ENCODE measurements at places on chromosomes 6 and 20.

GRCh38 chr6:37557645-37558114 is 58.0 kb upstream of the CCDC167 start:
- DNase-seq: no peak

- no peak for DNase-seq
Measured at GRCh38 chr6:166023273-166023989, 144.2 kb downstream of the TBXT start.

DNA sequence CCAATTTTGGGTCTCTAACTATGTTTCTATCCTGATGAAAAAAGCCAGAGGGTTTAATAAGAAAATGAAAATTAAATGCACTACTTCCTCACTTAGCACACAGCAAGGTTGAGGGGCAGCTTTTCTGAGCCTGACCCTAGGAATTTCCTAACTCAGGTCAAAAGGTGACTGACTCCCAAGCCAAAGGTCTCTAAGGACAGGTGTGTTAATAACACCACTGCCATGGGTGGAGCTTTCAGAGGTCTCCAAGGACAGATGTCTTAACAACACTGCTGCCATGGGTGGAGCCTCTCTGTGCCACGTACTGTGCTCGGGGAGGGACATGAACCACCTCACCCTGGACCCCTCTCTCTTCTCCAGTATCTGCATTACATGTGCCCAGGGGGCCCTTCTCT is 339.2 kb downstream of the PRKN start:
- no peak for DNase-seq

- DNase-seq: no peak
Measured at GRCh38 chr20:40966516-40967185, 62.0 kb upstream of the TOP1 start.

- no peak for DNase-seq
Measured at GRCh38 chr20:49559411-49560081, 8.4 kb downstream of the PTGIS start.

DNA sequence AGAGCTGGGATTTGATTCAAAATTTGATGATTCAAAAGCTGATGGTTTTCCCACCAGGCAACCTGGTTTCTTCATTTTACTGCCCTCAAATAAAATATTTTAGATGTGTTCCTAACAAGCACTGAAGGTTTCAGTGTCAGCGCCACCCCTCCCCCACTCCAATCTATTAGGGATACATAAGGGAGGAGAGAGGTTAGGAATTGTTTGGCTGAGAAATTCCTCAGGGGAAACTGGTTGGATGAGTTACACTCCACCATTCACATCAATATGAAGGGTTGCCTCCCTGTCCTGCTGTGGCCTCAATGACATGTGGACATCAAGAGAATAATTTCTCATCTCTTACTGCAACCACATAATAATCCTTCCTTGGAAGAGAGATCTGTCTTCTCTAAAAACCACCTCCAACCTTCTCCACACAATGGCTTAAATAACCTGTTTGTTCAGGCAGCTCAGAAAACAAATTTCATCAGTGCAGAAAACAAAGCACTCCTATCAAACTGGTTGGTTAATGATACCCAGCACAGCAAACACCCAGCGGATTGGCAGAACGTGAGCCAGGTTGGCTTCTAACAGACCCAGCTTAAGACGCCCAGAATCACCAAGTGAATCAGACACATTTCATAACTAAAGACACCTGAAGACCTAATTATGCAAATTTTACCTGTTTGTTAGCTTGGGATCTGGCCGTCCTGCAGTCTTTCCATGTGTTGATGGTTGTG is 136.0 kb upstream of the SGK1 start:
- DNase-seq: no peak

- DNase-seq: no peak
Measured at GRCh38 chr6:51738614-51739013, 348.8 kb downstream of the PKHD1 start.

GRCh38 chr6:35148167-35148741 is 7.1 kb upstream of the TCP11 start:
- no peak for DNase-seq

GRCh38 chr20:53811577-53811976 is 217.9 kb upstream of the ZNF217 start:
- no peak for DNase-seq

DNA sequence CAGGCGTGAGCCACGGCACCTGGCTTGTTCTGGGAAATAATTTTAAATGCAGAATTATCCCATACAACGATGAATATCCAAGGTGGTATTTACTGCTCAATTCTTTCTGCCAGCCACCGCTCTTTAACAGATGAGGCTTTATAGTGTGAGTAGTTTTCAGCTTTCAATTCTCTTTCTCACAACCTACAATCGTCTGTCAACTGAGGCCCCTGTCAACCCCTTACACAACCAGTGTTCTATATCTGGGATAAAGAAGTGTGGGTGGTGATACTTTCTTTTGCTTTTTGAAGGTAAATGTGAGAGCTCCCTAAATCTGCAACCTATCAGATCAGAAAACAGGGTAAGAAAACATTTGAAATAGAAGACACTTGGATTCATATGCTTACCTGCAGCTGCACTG is 22.5 kb downstream of the STAU1 start:
- DNase-seq: no peak

DNA sequence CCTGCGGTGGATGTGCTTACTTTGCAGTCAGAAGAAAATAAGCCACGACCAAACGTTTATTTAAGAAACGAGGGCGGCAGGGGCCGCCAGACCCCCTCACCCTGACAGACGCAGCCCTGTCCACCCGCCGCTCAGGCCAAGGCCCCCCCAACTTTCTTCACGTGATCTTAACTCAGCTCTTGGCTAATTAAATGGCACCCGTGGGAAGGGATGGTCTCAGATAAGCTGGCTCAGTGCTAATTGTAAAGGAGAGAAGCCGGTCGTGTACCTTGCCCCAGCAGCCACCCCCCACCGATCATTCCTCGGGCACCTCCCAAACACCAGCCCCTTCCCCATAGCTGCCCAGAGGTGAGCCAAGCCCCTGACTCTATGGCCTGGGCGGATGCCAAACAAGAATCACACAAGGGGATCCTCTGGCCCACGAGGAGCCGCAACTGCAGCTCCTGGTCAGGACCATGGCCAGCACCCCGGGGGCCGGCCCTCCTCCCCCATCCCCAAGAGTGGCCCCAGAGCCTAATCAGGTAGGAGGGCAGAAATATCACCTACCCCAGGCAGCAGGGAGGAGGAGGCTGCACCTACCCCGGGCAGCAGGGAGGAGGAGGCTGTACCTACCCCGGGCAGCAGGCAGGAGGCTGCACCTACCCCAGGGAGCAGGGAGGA is 11.2 kb downstream of the KCNQ2 start:
- no peak for DNase-seq

DNA sequence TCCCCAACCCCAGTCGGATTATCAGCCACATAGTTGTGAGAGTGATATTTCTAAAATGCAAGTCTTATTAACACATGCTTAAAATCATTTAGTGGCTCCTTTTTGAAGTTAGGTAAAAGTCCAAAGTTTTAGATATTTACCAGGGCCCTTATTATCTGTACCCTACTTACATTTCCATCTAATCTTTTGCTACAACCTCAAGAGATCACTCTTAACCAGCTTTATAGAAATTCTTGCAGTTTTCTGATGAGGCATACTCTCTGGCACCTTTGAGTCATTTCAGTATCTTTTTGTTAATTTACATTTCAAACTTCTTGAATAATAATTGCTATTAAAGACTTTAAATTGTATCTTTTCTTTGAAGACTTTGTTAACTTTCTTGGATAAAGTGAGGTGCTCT is 453.3 kb downstream of the RFPL4B start:
- DNase-seq: no peak

GRCh38 chr20:57126481-57127092 is 139.9 kb downstream of the BMP7 start:
- DNase-seq: no peak

- DNase-seq: no peak
Measured at GRCh38 chr20:23224806-23225205, 125.8 kb upstream of the NXT1 start.

DNA sequence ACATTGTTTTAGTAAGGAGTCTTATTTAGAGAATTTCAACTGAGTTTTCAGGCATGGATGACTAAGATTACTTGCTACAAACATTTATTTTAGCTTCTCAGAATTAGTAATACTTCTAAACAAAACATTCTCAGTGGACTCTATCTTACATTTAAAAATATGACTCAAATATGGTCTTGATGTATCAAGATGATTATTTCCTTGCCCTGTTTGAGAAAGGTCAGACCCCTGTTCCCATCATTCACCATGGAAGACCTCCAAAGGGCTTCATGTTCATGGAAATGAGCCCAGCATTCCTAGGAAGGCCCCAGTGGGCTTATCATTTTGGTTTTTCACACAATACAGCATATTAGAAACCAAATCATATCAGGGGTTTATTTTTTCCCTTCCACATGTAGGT is 24.6 kb upstream of the TRPC4AP start:
- no peak for DNase-seq

- DNase-seq: no peak
Measured at GRCh38 chr6:21905531-21905930, 312.0 kb downstream of the SOX4 start.

- DNase-seq: no peak
Measured at GRCh38 chr6:39593646-39594045, 131.6 kb downstream of the KIF6 start.

GRCh38 chr6:104768906-104769305 is 90.8 kb downstream of the HACE1 start:
- no peak for DNase-seq

- DNase-seq: no peak
Measured at GRCh38 chr6:74853991-74854390, 351.9 kb downstream of the COL12A1 start.

- no peak for DNase-seq
Measured at GRCh38 chr6:132357120-132357519, 44.2 kb downstream of the MOXD1 start.

DNA sequence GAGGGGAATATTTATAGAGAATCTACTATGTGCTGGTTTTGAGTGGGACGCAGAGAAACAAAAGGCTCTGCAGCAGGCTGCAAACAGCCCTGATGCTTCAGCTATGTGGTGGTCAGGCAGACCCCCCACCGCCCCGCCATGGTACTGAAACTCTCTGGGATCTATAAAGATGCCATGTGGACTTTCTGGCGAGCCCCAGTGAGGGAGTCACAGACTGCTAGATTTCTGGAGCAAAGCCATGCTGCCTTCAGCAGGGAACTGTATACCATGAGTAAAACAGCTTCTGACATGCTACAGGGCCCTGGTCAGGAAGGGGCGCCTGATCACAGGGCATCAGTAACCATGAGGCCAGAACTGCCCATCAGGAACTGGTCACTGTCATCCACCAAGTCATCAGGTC is 19.2 kb upstream of the BPIFB1 start:
- no peak for DNase-seq
